Activated T-helper 1 cell treated with anti-CD3 and anti-CD28 coated beads, Interleukin-12 subunit alpha, Interleukin-12 subunit beta, Interleukin-2, Interleukin-4 antibody, amounts not matched to agents 30 ng/mL and 10 ng/mL and 1 ng/mL, durations not matched to agents 14 hours and 24 hours and 36 hours (primary cell): ENCODE measurements at places on chromosomes 6 and 20.

- H3K27me3 ChIP-seq, result peaks cover 2% of the 10 kb centered on the region
- H3K27ac ChIP-seq, result no peak overlapping the region
- no peaks in the 10 kb centered on the region for H3K36me3 ChIP-seq
- peaks cover 5% of the 10 kb centered on the region for H3K4me1 ChIP-seq
Measured at GRCh38 chr6:2099870-2100269, 145.5 kb downstream of the GMDS start.

DNA sequence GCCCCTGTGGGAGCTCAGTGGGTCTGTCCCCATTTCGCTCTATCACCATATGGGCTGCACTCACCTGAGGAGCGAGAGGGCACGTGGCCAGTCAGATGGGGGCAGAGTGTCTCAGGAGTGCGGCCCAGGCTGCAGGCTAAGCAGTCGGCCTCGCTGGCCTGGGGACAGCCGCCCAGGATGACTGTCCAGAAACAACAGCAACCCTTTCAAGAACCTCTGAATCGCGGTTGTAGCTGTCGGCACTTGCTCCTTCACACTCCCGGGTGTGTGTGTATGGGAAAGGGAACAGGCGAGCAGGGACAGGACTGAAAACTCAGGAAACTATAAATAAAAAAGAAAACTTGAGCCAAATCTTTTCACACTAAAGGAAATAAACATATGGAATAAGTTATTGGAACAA is 63.1 kb downstream of the TFAP2A start:
- no peaks in the 10 kb centered on the region for H3K4me1 ChIP-seq
- no peak for DNase-seq
- no peaks in the 10 kb centered on the region for H3K36me3 ChIP-seq

DNA sequence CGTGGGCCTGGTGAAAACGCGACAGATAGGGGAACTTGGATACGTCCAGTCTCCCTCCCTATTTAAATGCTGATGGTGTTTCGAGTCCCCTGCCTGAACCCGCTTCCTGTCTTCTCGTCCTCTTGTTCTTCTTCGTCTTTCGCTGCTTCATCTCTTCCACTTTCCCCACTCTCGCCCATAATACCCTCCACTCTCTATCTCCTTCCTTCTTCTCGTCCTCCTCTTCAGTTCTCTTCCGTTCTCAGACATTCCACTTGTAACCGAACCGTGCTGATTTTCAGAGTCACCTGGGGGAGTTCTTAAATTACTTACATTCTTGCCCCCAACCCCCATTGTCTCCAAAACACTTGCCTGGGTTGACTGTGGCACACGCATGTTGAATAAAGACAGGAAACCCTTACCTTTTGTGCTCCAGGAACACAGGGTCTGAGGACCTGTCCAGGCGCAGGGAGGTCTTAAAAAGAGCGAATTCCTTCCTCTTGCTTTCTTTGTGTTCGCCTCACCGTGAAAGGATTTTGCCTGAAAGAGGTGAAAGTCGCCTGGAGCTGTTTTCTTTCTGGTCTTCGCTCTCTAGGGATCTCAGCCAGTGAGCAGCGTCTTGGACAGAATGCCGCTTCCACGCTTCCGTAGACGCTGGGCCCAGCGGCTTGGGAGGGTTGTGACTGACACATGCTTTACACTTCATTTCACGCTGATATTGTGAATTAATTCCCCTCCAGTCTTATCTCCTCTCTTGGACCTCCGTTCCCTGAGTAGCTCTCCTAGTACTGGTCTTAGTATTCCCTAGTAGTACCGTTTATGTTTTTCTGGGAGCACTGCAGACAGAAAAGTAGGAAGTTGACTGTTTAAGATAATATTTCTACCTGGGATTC is 184.0 kb downstream of the GPX5 start:
- H3K4me3 ChIP-seq, result peak overlapping the region; percentile 82
- H3K36me3 ChIP-seq, result no peaks in the 10 kb centered on the region
- peak overlapping the region; percentile 11 for H3K27ac ChIP-seq

GRCh38 chr20:20363799-20364592 is 3.9 kb upstream of the INSM1 start:
- H3K27ac ChIP-seq, result peak overlapping the region; percentile 44
- no peak overlapping the region for H3K4me3 ChIP-seq
- peaks cover 34% of the 10 kb centered on the region for H3K4me1 ChIP-seq
- no peak for DNase-seq

DNA sequence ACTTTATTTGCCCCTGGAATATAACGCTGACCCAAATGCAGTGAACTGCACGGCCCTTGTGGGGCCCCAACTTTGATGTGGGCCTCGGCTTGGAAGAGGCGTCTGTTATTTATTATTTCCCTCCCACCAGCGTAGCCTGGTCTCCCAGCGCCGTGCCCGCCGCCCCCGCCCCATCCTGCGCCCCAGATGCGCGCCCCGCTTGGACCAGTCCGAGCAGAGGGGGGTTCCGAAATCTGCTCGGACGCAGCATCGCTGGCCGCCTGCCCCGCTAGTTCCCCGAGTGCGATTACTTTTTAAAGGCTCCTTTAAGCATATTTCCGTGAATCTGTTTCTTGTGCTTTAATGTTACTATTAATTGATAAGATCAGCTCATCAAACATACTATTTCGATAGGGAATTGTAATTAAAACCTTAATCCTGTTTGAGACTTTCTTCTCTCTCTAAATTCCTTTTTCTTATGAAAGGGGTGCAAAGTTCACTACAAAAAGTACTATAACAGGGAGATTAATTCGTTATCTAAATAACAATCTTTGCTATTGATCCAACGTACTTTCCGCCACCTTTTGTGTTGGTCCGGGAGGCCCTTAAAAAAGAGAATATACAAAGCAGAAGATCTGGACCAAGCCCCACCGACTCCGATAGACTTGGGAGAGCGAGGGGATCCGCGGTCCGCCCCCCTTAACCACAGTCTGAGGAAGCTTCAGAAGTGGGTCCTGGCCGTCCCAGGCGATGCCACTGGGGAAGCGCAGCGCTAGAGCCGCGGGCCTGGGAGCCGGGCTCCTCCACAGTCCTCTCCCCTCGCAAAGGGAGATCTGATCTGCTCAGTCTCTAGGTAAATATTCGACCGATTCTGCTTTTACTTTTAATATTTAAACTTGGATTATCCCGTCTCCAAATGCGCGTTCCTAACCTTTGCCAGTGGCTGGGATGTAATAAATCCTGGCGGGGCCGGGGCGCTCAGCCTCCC is 10.2 kb downstream of the POU3F2 start:
- peaks cover 12% of the 10 kb centered on the region for H3K4me1 ChIP-seq
- no peak for DNase-seq
- peak overlapping the region; percentile 34 for H3K4me3 ChIP-seq
- peaks cover 4% of the 10 kb centered on the region for H3K36me3 ChIP-seq

- H3K4me1 ChIP-seq, result peaks cover 4% of the 10 kb centered on the region
- H3K27me3 ChIP-seq, result peaks cover 2% of the 10 kb centered on the region
- H3K36me3 ChIP-seq, result no peaks in the 10 kb centered on the region
- no peak overlapping the region for H3K27ac ChIP-seq
Measured at GRCh38 chr20:51739722-51740249, 28.4 kb downstream of the ATP9A start.

DNA sequence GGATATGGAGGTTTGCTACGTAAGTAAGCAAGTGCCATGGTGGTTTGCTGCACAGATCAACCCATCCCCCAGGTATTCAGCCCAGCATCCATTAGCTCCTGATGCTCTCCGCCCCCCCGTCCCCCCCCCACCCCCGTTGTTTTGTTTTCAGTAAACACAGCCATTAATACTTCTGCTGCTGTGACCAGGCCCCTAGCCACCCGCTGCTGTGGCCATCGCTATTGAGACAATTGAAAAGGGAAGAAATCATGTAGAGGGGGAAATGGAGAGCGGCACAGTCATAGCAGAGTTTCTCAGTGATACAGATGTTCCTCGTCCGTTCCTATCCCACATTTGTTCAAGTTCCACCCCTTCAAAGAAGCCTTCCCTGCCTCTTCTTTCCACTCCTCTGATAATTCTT is 24.9 kb downstream of the SLC35D3 start:
- H3K27ac ChIP-seq, result no peak overlapping the region
- no peaks in the 10 kb centered on the region for H3K4me1 ChIP-seq
- H3K4me3 ChIP-seq, result no peak overlapping the region

- no peaks in the 10 kb centered on the region for H3K4me1 ChIP-seq
- DNase-seq, result no peak
- H3K27ac ChIP-seq, result no peak overlapping the region
- peaks cover 27% of the 10 kb centered on the region for H3K27me3 ChIP-seq
- no peak overlapping the region for H3K4me3 ChIP-seq
- H3K36me3 ChIP-seq, result no peaks in the 10 kb centered on the region
Measured at GRCh38 chr6:16196260-16196983, 42.0 kb upstream of the GMPR start.

GRCh38 chr6:20564269-20564668 is 30.0 kb downstream of the CDKAL1 start:
- peaks cover 5% of the 10 kb centered on the region for H3K36me3 ChIP-seq
- no peak overlapping the region for H3K4me3 ChIP-seq
- H3K27me3 ChIP-seq, result no peaks in the 10 kb centered on the region

GRCh38 chr6:37709932-37710555 is 12.4 kb upstream of the MDGA1 start:
- H3K4me3 ChIP-seq, result no peak overlapping the region
- H3K27me3 ChIP-seq, result peaks cover 8% of the 10 kb centered on the region
- H3K4me1 ChIP-seq, result peaks cover 10% of the 10 kb centered on the region
- DNase-seq, result no peak
- no peak overlapping the region for H3K27ac ChIP-seq

DNA sequence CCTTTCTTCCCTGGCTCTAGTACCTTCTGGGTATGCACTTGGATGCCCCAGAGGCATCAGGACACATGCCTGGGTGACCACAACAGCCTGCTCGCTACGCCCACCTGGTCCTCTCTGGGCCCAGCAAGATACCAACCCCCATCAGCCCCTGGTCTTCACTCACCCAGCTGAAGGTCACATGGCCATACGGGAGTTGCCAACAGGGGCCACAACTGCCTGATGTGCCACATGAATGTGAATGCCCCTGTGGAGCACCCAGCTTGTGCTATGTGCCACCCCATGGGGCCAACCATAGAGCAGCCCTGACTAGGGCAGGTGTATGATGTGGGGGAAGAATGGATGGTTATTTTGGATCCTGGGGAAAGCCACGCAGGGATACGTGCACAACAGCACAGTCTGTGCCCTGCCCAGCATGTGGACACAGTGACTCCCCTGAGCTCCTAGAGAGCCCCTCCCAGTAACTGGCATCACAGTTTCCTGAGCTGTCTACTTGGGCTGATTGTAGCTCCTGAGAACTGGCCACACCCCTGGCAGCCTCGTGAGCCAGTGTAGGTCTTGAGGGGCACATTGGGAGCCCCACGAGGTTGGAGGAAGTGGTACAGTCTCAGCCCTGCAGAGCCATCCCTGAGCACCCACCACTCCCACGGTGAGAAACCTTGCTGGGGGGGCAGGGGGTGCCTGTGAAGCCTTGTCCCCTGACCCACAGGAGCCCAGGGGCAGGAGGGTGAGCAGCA is 10.5 kb upstream of the PCMTD2 start:
- no peak overlapping the region for H3K27ac ChIP-seq
- no peaks in the 10 kb centered on the region for H3K36me3 ChIP-seq
- DNase-seq, result no peak
- no peaks in the 10 kb centered on the region for H3K4me1 ChIP-seq
- H3K4me3 ChIP-seq, result no peak overlapping the region

- no peak for DNase-seq
- peaks cover 3% of the 10 kb centered on the region for H3K27me3 ChIP-seq
- H3K36me3 ChIP-seq, result no peaks in the 10 kb centered on the region
- H3K27ac ChIP-seq, result no peak overlapping the region
- H3K4me1 ChIP-seq, result no peaks in the 10 kb centered on the region
Measured at GRCh38 chr20:46282669-46283068, 25.6 kb downstream of the CDH22 start.

GRCh38 chr6:49543087-49543858 is 7.2 kb upstream of the C6orf141 start:
- no peak for DNase-seq

DNA sequence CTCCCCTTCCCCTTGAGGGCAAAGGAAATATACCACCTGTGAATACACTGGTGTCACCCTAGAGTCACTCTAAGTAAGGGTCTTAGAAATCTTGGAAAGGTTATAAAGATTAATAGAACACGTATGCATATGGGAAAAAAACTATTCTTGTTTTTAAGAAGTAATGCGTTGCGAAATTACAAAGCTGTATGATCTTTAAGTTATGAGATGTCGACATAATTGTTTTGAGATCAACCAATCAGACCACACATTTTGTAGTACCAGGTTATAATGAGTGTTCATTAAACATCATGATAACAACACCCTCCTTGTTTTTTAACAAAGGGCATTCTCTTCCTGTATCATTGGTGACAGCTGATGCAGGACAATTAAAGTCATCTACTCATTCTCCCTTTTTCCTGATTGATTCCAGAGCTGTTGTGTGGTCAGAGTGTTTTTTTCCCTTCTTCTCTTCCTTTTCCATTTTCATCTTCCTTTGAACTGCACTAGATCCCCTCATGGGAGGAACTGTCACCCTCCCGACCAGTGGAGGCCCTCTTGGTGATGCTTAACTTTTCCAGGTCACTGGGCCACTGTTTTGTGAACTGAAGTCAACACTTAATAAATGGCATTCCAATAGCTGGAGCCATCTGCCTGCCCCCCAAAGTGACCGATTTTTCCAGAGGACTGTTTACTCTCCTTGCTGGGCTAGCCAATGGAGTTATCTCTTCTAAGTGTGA is 37.0 kb downstream of the PRDM1 start:
- peaks cover 78% of the 10 kb centered on the region for H3K4me1 ChIP-seq
- H3K4me3 ChIP-seq, result no peak overlapping the region
- DNase-seq, result no peak
- peaks cover 5% of the 10 kb centered on the region for H3K36me3 ChIP-seq
- H3K27me3 ChIP-seq, result peaks cover 7% of the 10 kb centered on the region

GRCh38 chr20:46751856-46752255 is 42.4 kb downstream of the SLC2A10 start:
- H3K27me3 ChIP-seq, result peaks cover 6% of the 10 kb centered on the region
- no peak overlapping the region for H3K27ac ChIP-seq
- H3K4me3 ChIP-seq, result no peak overlapping the region

DNA sequence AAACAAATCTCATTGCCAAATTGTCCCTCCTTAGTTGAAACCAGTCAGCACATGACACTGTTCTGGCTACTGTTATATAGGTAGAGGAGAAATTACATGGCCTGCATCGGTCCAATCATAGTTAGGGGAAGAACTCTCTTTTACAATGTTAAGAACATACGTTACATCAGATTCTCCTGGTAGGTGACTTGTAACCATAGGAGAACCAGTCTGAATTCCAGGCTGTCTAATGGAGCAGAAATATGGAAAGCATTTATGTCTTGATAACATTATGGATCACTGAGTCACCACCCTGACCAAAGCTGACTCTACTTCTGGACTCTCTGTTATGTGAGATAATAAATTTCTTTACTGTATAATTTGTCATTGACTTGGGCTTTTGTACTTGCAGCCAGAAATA is 40.9 kb downstream of the HTR1E start:
- H3K36me3 ChIP-seq, result no peaks in the 10 kb centered on the region
- H3K4me1 ChIP-seq, result no peaks in the 10 kb centered on the region
- no peak overlapping the region for H3K27ac ChIP-seq
- no peak overlapping the region for H3K4me3 ChIP-seq
- peaks cover 2% of the 10 kb centered on the region for H3K27me3 ChIP-seq

- DNase-seq, result peak; percentile 37
- peaks cover 45% of the 10 kb centered on the region for H3K36me3 ChIP-seq
- H3K4me3 ChIP-seq, result peak overlapping the region; percentile 89
- peaks cover 2% of the 10 kb centered on the region for H3K27me3 ChIP-seq
Measured at GRCh38 chr6:37170273-37171200, 585 bp downstream of the PIM1 start.
